AG08396 (cell line): ENCODE measurements at places on chromosomes 16 and 17.

DNA sequence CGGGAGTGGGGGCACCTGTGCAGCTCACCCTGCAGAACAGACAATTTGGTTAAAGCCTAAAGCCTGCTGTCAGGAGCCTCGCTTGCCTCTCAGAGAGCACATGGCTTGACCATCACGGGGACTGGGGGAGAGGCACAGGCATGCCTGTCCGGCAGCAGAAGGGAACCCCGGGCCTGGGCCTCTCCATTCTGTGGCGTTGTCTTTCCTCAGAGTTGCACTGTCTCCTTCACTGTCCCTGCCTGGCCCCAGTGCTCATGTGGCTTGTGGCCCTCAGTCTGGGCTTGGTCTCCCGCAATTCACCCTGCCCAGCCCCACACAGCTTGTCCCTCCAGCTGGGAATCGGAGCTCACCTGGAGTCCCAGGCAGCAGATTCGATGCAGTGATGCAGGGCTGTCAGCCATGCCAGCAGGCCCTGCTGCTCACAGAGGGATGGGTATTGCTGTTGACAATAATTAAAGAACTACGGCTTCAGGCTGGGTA is 189.9 kb downstream of the SEC14L1 start:
- peak; percentile 1 for DNase-seq

DNA sequence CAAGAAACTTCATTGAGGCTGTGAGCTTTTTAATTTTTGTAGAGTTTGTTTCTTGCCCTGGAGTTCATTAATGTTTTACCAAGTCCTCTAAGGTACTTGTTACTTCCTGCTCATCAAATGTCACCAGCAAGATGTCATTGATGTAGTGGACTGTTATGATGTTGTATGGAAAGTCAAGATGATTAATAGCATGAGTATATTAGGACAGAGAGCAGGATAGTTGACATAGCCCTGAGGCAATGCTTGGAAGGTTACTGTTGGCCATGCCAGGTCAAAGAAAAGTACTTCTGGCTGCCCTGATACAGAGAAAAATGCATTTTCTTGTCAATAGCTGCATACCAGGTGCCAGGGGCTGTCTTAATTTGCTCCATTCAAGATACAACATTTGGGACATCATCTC is 6.7 kb downstream of the KRTAP1-5 start:
- no peak for DNase-seq

GRCh38 chr16:78480588-78480987 is 381.1 kb downstream of the WWOX start:
- no peak for DNase-seq

DNA sequence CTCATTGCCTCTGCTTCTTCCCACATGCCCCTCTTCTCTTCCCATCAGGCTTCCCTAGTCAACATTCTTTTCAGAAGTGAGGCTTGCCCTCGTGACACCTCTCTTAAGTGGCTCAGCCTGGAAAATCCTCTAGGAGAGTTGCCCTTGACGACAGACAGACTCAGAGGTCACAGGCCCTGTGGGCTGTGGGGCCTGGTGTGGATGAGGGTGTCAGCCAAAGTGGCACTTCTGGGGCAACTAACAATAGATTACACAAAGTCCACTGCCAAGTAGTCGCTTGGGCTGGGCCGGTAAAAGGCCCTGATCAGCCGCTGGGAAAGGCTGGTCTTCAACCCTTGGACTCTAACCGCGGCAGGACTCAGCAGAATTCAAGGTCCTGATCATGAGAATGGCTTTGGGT is 33.7 kb upstream of the METTL16 start:
- DNase-seq, result no peak

DNA sequence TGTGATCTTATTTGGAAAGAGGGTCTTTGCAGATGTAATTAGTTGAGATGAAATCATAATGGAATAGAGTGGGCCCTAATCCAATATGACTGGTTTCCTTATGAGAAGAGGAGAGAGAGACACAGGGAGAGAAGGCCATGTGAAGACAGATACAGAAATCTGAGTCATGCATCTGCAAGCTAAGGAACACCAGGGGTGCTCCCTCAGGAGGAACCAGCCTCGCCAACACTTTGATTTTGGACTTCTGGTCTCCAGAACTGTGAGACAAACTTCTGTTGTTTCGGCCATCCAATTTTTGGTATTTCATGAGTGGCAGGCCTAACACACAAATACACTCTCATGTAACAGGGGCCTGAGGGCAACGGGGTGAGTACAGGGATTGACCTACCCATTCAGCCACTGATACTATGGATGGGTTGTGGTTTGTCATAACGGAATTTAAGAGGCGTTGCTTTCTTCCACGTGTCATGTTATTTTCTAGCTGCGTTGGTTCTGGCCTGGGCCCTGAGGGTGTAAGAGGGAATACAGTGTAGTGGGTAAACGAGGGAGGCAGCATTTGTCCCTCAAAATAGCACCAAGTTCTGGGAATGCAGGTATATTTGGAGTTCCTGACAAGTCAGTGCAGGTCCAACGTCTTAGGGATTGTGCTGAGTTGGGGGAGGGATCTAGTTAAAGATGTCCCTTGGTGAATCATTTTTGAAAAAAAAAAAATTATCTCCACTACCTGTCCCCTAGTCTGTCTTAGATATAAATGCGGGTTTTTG is 17.7 kb downstream of the PLCG2 start:
- no peak for DNase-seq

GRCh38 chr16:27726621-27727261 is 176.8 kb downstream of the KATNIP start:
- DNase-seq, result no peak

DNA sequence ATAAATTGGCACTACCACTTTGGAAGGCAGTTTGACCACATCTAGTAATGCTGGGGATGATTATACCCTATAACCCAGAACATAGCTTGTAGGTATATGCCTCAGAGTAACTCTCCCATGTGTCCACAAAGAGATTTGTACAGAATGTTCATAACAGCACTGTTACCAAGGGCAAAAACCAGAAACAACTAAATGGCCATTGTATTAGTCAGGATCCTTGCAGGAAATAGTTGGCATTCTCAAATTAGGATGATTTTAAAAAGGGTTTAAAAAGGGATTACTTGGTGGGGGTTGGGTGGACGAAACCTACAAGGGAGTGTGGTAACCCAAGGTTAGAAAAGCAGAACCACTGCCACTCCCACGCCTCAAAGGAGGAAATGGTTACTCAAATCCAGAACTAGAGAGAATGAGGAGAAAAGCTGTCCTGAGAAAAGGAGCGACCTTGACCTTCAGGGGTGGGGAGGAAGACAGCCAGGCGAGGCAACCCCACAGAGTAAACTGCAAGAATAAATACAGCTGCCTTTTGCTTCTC is 2.1 kb downstream of the CPPED1 start:
- peak; percentile 32 for DNase-seq

GRCh38 chr16:28010671-28011070 is 52.8 kb downstream of the GSG1L start:
- no peak for DNase-seq

- no peak for DNase-seq
Measured at GRCh38 chr16:4077174-4077649, 39.0 kb downstream of the ADCY9 start.

- no peak for DNase-seq
Measured at GRCh38 chr17:79620207-79621038, 9.6 kb upstream of the RBFOX3 start.

DNA sequence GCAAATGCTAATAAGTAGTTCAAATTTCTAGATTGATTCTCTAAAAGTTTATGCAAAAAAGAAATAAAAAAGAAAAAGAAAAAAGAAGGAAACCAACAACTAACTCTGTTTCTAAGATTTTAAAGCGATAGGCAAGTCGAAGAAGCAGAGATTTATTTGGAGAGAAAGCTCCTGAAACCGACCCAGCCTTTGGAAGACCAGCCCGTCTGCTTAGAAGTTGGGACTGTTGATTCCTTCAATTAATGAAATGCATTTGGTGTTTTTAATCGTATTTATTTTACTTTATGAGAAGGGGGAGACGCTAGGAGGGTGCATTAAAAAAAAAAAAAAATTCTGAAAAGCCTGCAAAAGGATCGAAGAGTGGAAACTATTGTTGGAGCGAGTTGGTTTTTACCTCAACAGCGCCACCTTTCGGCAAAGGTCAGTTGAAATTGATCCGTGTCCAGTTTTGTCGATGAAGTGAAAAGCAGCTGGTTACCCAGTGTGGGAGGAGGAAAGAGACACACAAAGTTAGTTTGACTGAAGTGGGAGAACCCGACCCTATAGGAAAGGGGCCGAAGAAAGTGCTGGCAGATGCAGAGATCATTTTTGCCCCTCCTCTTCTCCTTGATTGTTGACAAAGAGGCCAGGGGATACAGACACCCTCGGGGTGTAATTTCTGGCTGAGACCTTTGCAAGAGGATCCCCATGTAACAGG is 1.5 kb upstream of the MAF start:
- peak; percentile 74 for DNase-seq

DNA sequence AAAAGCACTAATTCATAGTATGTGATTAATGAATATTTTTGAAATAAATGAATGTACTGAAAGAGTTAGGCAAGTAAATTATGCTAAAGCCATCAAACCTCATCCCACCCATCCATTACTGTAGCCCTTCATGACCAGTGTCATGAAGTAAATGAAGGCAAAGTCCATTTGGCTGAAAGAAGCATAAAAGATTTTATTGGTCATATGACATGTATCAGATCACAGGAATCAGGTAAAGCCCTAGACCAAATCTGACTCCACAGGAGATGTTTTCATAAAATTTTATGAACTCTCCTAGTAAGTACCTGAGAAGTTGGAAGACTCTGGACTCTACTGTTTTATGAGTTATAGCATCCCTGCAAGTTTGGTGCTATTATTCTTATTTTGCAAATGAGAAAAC is 213.5 kb downstream of the TMEM114 start:
- no peak for DNase-seq
